ENCODE measurements at places on chromosomes 1 and 21.

DNA sequence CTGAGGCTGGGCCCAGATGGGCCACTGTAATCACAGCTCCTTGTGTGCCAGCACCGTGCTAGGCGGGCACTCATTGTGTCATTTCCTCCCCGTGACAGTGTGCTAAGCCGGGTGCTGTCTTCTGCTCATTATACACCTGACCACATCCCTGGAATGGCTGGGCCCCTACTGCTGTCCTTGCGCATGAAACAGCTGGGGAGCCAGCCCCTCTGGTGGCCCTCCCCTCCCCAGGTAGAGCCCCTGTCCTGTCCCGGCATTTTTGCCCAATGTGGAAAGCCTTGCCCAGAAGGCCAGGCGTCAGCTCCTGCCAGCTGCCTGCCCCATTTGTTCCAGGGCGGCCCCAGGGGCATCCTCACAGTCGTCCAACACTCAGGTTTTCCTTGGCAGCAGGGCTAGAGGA, 107.4 kb upstream of the CASZ1 start:
- no peaks in the 10 kb centered on the region for H3K27me3 ChIP-seq
- no peak overlapping the region for H3K4me3 ChIP-seq
- peaks cover 5% of the 10 kb centered on the region for H3K4me1 ChIP-seq
- H3K27ac ChIP-seq: no peak overlapping the region

GRCh38 chr1:160781186-160781766, 14.7 kb upstream of the LY9 start:
- no peaks in the 10 kb centered on the region for H3K36me3 ChIP-seq
- no peak for DNase-seq
- peaks cover 26% of the 10 kb centered on the region for H3K4me1 ChIP-seq

DNA sequence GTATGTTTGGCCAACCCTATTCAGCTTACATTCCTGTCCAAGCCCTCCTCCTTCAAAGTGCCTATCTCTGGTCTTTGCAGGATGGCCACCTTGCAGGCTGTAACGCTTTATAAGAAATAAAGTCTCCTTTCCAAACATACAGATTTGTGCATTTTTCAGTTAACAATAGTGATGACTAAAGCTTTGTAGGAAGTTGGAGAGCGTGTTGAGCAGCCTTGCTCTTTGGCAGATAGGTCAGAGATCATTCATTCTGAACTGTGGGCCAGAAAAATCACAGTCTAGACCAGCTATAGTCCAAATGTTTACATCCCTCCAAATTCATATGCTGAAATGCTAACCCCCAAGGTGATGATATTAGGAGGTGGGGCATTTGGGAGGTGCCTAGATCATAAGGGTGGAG, 34.0 kb upstream of the FAM89A start:
- H3K27me3 ChIP-seq: no peaks in the 10 kb centered on the region
- H3K36me3 ChIP-seq: no peaks in the 10 kb centered on the region
- no peaks in the 10 kb centered on the region for H3K4me1 ChIP-seq
- H3K27ac ChIP-seq: no peak overlapping the region
- no peak overlapping the region for H3K4me3 ChIP-seq

- no peaks in the 10 kb centered on the region for H3K36me3 ChIP-seq
- H3K27ac ChIP-seq: peak overlapping the region; percentile 57
- no peak for DNase-seq
- H3K4me1 ChIP-seq: no peaks in the 10 kb centered on the region
- H3K27me3 ChIP-seq: no peaks in the 10 kb centered on the region
These were observed 470 bp downstream of the HSD11B1 start for GRCh38 chr1:209705033-209705598.

GRCh38 chr1:86731416-86731815, 27.0 kb downstream of the SH3GLB1 start:
- no peak for DNase-seq
- no peak overlapping the region for H3K27ac ChIP-seq
- H3K27me3 ChIP-seq: no peaks in the 10 kb centered on the region
- peaks cover 66% of the 10 kb centered on the region for H3K36me3 ChIP-seq
- H3K4me3 ChIP-seq: no peak overlapping the region
- no peaks in the 10 kb centered on the region for H3K4me1 ChIP-seq

GRCh38 chr1:18486195-18486594, 5.5 kb downstream of the KLHDC7A start:
- no peak for DNase-seq
- no peak overlapping the region for H3K4me3 ChIP-seq
- H3K27me3 ChIP-seq: no peaks in the 10 kb centered on the region

- H3K4me1 ChIP-seq: peaks cover 37% of the 10 kb centered on the region
- H3K4me3 ChIP-seq: no peak overlapping the region
- DNase-seq: no peak
- no peaks in the 10 kb centered on the region for H3K27me3 ChIP-seq
These were observed 7.3 kb downstream of the PFKL start for GRCh38 chr21:44306936-44307704.

DNA sequence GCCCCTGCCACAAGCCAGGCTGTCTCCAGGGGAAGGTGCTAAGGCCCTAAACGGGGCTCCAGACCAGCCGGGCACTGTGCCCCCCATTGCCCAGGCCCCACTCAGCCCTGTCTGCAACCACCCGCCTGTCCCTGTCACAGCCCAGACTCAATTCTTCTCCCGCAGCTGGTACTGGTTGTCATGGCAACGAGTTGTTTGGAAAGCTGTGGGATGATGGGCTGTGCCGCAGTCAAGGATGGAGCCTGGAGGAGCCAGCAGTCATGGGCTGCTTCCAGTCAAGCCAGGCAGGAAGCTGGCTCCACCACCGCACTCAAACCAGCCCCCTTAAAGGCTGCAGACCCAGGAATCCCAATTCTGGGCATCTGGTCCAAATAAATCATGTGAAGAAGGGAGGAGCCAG, 4.2 kb downstream of the SPOCD1 start:
- H3K27ac ChIP-seq: no peak overlapping the region
- H3K4me1 ChIP-seq: peaks cover 5% of the 10 kb centered on the region
- no peaks in the 10 kb centered on the region for H3K36me3 ChIP-seq
- no peaks in the 10 kb centered on the region for H3K27me3 ChIP-seq

DNA sequence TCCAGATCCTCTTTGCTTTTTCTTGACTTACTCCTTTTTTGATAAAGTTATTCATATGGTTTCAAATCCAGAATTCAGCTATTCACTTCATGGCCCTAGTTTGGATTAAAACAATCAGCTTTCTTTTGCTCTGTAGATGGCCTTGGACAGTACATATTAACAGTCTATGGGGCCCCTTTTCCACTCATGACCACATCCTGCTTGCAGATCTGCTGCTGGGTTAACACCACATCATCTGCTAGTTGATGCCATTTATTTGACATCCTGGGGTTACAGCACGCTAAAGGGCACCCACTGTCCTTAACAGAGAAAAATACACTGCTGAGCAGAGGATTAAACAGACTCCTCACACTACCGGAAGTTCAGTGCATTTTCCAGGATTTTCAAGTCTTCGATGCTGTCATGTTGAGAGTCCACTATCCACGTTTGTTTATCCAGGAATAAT, 941 bp upstream of the IFI16 start:
- peaks cover 48% of the 10 kb centered on the region for H3K4me1 ChIP-seq
- peak overlapping the region; percentile 87 for H3K27ac ChIP-seq
- peak; percentile 42 for DNase-seq
- no peak overlapping the region for H3K4me3 ChIP-seq

DNA sequence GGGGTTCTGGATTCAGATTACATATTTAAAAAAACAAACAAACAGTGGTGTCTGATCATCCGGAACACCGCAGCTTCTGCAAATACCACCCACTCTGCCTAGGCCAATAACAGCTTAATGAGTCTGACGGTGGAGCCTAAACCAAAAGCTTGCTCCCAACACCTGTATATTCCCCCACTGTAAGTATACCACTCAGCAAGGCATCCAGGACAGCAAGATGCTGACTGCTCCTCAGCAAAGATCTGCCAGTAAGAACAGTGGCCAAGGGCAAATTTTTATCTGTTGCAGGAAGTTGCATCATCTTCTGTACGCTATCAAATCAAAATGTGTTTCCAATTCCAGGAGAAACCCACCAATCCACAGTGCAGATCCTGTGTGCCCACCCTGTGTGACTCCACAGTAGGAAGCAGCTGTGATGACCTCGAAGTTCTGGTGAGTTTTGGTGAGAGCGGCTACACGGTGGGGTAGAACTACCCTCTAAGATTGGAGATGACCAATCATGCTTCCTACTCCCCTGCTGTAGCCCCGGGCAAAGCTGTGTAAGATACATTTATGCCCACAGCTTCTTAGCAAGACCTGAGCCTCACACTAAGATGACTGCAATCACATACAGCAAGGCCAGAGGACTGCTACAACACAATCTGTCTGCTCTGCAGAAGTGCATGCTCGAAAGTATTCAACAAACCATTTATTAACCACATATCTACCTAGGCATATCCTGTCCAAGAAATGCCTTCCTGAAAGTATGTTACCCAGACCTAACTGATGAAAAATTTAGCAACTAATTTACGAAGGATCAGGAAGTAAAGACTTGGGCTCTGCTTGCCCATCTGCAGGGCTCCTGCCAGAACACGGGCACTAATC, 30.5 kb downstream of the SIPA1L2 start:
- H3K4me3 ChIP-seq: no peak overlapping the region
- no peak for DNase-seq
- no peaks in the 10 kb centered on the region for H3K27me3 ChIP-seq
- H3K36me3 ChIP-seq: no peaks in the 10 kb centered on the region
- H3K27ac ChIP-seq: no peak overlapping the region

- H3K27me3 ChIP-seq: no peaks in the 10 kb centered on the region
These were observed 8.5 kb downstream of the SLFNL1 start for GRCh38 chr1:41013024-41013423.

DNA sequence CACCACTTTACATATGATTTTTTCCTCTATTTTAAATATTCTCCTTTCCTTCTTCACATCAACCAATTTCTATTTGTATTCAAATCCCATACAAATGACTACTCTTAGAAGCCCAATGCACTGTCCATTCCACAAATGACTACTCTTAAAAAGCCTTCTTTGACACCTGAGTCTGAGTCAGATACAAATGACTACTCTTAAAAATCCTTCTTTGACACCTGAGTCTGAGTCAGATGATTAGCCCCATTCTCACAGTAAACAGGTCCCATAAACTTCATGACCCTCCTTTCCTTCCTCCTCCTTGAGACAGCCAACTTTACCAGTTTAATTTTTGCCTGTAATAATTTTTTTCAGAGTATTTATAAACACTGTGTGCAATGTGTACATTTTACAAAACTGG, 231.3 kb upstream of the USP25 start:
- H3K27me3 ChIP-seq: no peaks in the 10 kb centered on the region
- H3K36me3 ChIP-seq: no peaks in the 10 kb centered on the region
- no peak overlapping the region for H3K27ac ChIP-seq
- no peaks in the 10 kb centered on the region for H3K4me1 ChIP-seq
- no peak for DNase-seq

GRCh38 chr21:15617964-15618363, 111.8 kb upstream of the USP25 start:
- DNase-seq: no peak
- no peaks in the 10 kb centered on the region for H3K36me3 ChIP-seq
- H3K27ac ChIP-seq: no peak overlapping the region
- no peaks in the 10 kb centered on the region for H3K27me3 ChIP-seq
- H3K4me3 ChIP-seq: no peak overlapping the region

- DNase-seq: no peak
- no peak overlapping the region for H3K4me3 ChIP-seq
- H3K36me3 ChIP-seq: no peaks in the 10 kb centered on the region
- no peaks in the 10 kb centered on the region for H3K27me3 ChIP-seq
These were observed 434.7 kb upstream of the ADGRL4 start for GRCh38 chr1:79441238-79441637.

DNA sequence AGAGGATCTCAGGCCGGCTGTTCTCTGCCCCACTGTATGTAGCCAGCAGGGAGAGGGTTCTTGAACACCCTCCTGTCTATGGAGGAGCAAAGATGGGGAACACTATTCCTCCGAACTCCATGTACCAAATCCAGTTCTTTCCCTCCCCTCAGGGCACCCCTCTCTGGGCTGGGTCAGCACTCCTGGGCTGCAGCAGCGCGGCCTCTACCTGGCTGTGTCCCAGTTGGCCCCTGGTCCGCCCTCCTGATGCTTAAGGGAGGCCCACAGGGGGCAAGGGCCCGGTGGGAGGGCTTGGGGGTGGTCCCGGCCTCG, 471 bp upstream of the ADPRS start:
- peaks cover 6% of the 10 kb centered on the region for H3K27me3 ChIP-seq
- no peak for DNase-seq
- H3K36me3 ChIP-seq: peaks cover 27% of the 10 kb centered on the region
- peak overlapping the region; percentile 78 for H3K4me3 ChIP-seq

- H3K36me3 ChIP-seq: no peaks in the 10 kb centered on the region
- H3K27me3 ChIP-seq: no peaks in the 10 kb centered on the region
- H3K4me1 ChIP-seq: no peaks in the 10 kb centered on the region
- H3K27ac ChIP-seq: no peak overlapping the region
- H3K4me3 ChIP-seq: no peak overlapping the region
- DNase-seq: no peak
These were observed 353.5 kb downstream of the ST6GALNAC3 start for GRCh38 chr1:76428028-76428427.

DNA sequence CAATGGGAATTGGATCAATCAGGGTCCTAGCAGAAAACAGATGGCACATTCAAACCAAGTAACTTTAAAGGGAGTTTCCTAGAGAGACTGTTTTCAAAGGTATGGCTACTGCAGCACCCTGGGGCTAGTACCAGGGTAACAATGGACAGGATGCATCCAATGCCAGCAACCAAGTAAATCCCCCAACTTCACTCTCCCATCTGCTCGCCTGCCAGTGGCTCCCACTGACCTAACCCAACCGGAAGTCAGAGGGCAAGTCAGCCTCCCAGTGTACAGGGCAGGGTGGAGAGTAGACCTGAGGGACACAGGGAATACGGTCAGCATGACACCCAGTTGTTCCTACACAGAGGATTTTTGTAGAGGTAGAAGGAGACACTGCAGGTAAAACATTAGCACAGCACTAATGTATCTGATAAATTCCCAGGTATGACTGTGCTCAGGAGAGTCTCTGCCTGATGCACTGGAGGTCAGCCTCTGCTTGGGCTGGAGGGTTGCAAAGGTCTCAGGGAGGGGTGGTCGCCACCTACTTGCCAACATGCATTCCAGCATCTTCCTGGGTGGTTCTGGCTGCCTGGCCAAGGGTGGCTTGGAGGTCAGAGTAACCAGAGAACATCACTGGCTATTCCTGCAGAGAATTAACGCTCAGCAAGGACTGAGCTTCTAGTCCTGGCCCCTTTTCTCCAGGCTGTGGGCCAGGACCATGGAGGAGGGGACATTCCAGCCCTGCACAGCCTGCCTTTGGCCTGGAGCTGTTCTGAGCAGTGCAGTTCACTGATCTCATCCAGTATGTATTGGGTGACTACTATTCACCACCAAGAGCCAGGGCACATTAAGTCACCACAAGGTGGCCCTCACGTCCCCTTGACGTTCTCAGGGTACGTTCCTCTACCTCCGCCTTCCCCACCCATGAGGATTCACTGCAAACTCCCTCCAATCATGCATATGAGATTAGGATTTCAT, 5.1 kb upstream of the GJA4 start:
- H3K36me3 ChIP-seq: no peaks in the 10 kb centered on the region
- H3K4me1 ChIP-seq: peaks cover 11% of the 10 kb centered on the region
- DNase-seq: no peak
- no peaks in the 10 kb centered on the region for H3K27me3 ChIP-seq
- no peak overlapping the region for H3K27ac ChIP-seq

GRCh38 chr1:26297057-26297790, 9.2 kb downstream of the UBXN11 start:
- DNase-seq: no peak
- H3K36me3 ChIP-seq: peaks cover 11% of the 10 kb centered on the region
- no peak overlapping the region for H3K27ac ChIP-seq
- no peaks in the 10 kb centered on the region for H3K4me1 ChIP-seq
